ENCODE measurements at places on chromosomes 7 and 10.
A peak's percentile ranks its signal among the peaks of the same experiment; 100 is the strongest.

GRCh38 chr10:59096631-59097030 lies 79.8 kb upstream of the PHYHIPL start:
- DNase-seq = no peak

DNA sequence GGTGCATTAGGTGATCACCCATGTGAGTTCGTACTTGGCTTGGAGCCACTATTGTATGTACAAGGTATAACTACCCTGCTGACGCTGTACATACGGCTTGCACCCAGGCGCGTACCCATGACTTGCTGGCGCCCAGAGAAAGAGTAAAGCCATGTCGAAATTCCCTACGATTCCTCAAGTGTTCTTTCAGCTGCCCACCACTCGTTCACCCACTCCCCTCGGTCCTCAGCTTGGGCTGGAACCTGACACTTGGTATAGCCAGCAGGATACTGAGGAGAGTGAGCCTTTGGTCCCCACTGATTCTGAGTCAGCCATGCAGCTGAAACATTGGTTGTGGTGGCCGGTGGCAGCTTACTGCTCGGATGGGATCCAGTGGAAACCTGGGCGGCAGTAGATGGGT lies 241.5 kb downstream of the CACNA2D1 start:
- DNase-seq = no peak

DNA sequence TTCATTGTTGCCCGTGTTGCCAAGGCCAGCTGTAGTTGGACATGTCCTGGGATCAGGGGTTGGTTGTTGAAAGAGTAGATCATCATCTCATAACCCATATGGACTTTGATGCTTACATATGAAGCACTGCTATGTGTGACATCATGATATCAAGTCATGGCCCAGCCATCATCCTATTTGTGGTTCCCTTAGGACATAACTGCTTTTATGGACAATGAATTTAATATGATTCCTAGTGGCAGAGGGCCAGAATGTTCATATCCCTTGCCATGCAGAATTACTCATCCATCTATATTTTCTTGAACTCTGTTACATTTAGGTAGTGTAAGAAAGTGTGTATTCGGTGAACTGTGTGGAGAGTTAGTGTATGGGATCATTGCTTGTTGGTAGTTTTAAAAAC lies 343.9 kb upstream of the LRGUK start:
- no peak for DNase-seq

GRCh38 chr7:25970911-25971310 lies 181.1 kb upstream of the NFE2L3 start:
- no peak for DNase-seq

DNA sequence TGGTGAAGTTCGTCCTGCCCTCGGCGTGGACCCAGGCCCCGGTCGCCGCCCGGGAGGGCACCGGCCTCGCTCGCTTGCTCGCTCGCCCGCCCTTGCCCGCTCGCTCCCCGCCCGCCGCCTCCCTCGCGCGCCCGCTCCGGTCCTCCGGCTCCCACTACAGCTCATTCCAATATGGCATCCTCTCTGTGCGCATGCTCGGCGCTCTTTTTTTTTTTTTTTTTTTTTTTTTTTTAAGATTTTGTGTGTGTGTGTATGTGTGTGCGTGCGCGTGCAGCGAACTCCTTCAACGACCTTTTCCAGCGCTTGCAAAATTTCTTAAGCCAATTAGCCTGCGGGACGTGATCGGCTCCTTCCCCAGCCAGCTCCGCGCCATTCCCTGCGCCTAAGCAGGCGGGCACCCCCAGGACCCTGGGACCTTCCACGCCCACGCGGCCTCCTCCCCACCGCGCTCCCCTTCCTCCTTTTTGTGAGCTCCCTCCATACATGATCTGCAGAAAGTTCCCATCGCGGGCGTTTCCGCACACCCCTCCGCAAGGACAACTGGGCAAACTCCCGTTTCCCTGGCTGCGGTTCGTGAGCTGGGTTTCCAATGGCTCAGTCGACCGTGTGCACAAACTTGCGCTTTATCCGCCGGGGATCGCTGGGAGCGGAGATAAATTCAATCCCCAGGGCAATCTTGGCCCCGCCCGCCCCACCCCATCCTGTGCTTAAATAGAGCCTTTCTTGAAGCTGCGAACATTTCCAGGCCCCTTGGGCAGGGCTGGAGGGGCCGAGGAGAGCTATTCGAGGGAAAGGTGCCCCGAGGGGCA lies at the start of gene SFMBT2:
TSS of gene SFMBT2 (minus strand) at position 173 of the 809 bp plus-strand sequence. CDS start 29,136 bp downstream, outside the sequence.
- DNase-seq = no peak

DNA sequence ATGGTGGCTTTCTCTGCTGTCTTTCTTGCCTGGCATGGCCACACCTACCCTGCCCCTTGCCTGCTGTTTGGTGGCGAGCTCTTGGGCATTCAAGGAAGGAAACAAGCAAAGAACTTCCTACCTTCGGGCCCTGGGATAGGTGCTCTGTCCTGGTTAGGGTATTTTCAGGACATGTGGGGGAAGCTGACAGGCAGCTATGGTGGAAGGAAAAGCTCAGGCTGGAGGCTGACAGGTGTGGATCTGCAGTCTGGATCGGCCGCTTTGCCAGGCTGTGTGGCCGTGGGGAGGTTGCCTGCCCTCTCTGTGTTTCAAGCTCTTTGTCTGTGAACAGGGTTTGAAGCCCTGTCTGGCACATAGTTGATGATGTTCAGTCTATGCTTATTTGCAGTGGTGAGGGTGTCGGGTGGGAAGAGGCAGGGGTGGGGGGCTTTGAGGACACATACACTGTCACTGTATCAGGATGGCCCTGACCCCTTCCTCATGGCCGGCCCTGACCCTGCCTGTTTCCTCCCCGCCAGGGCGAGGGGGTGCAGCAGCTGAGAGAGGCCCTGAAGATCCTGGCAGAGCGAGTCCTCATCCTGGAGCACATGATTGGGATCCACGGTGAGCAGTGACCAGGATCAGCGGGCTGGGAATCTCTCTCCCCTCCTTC lies 73.7 kb downstream of the MYL10 start:
- DNase-seq = no peak

DNA sequence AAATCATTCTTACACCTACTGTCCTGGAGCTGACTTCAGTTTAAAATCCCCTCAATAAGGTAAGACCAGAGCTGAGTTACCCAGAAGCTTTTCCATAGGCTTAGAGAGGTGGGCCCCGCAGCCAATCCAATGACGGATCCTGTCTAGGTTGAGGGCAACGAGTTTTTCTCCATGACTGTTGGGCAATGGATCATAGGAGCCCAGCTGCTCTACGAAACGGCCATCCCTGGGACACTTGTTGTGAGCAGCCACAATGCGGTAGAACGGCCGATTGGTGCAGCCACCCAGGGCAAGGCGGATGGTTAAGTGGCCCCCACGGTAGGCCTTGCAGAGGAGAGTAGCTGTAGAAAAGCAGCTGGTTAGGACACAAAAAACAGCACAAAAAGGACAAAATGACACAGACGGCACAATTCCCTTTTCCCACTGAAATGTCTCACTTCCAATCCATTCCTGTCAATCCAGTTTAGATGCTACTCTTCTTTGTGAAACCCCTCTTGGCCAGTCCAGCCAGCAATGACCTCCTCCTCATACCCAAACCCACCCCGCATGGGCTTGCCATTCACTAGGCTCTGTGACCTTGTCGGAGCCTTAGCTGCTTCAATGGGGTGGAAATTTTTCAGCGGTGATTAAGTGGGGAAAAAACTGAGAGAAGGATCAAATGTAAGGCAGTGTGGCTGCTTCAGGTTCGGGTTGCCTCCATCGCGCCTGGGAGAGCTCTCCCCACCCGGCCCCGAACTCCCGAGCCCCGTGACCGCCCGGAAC lies 580 bp downstream of the MRPS16 start:
- no peak for DNase-seq

- DNase-seq = no peak
Observed at GRCh38 chr10:44779511-44779910, 131.6 kb upstream of the TMEM72 start.

DNA sequence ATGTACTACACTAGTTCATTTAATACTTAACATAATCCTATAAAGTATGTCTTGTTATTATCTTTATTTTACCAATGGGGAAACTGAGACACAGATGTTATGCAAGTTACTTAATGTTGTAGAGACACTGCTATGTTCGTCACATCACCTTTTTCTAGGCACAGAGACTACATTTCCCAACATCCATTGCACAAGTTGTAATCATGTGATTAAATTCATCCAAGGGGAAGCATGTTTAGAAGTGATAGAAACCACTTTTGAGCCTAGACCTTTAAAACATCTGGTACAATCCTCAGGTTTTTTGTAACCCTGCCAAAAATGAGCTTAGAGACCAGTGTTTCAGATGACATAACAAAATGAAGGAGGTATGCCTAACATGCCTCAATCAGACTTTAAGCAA lies 386.8 kb upstream of the HPS1 start:
- no peak for DNase-seq

GRCh38 chr7:28269700-28270361 lies 89.2 kb upstream of the JAZF1 start:
- DNase-seq = no peak

GRCh38 chr7:100198266-100198665 lies 20.5 kb downstream of the STAG3 start:
- no peak for DNase-seq

DNA sequence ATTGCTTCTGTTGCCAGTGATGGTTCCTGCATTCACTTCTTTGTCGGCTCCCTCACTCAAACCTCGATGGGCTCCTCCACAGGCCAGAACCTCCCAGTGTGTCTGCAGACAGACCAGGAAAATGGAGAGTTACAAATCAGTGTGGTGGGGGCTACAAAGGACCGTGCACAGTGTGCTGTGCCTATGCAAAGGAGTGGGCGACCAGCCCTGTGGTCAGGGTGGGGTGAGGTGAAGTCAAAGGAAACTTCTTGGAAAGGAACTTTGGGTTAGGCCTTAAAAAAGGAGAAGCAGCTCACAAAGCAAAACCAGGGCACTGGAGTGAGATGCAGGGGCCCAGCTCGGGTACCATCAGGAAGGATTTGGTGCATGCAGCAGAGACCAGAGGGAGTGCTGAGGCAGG lies 304.3 kb upstream of the ZMIZ1 start:
- no peak for DNase-seq

DNA sequence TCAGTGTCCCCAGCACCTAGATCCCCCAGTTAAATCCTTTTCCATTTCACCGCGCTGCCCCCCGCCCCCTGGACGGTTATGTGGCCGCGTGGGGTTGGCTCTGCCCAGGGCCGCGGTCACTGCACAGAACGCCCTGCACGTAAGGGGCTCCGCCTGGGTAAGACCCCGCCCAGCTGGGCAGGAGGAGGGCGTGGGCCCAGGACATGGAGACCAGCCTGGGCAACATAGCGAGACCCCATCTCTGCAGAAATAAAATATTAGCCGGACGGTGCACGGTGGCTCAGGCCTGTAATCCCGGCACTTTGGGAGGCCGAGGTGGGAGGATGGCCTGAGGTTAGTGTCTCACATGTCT lies 650 bp upstream of the ZFAND2A start:
- no peak for DNase-seq

DNA sequence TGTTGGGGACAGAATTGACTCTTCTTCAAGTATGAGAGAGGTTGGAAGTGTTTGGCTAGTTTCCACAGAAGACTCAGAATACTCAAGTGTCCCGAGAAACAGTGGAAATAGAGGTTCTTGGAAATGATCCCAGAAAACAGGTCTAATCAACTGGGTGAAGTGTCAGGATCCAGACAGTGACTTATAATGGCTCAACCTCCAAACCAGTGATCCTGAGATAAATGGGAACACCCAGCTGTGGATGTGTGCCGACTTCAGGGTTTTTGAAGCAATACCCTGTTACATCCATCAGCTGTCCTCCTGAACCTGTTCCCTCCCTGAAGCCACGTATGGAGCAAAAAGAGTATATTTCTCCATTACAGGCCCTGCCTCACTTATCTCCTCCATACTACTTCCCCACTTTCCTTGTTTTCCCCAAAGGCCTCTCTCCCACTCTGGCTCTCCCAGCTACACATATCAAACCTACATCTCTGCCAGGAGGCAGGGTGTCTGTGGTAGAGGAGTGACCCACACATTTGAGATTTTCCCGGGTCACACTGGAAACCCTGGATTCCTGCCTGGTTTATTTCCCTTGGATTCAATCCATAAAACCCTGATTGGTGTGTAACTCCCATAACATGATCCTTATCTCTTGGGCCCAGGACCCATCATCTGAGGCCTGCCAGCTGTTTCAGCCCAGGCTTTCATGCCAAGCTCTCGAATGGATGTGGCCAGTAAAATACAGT lies 17.6 kb upstream of the ELOVL3 start:
- DNase-seq = no peak

DNA sequence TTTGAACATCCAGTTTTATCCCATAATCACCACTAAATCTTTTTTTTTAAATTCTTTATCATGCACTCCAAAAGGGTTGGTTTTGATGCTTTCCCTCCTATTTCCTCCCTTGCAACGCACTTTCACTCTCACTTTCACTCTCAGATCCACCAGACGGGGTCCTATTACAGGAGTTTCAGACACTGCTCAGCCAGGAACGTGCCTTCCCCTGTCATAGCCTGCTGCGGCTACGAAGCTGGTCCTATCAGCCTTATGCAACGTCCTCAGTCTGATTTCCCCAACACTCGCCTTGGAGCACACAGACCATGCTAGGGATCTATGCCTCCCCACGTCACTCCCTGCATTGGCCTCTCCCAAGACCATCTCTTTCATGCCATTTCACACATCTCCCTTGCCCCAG lies 23.4 kb downstream of the ZPBP start:
- DNase-seq = no peak

DNA sequence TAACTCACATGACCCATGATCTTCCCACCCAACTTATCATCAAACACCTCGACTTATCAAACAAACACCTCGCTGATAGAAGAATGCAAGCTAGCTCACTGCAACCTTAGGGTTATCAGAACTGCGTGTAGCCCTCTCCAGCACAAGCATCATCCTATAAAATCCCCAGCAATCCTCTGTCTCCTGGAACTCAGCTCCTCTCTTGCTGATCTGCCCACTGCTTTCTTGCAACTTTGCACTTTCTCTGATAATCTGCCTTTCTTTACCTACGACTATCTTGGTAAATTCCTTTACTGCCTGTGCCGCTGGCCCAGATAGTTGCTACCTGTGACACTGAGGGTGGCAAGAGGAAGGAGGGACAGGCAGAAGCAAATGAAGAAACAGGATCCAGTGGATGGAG lies 210.9 kb downstream of the ACTR3B start:
- DNase-seq = no peak

GRCh38 chr7:76386691-76387260 lies 22.7 kb downstream of the SSC4D start:
- DNase-seq = no peak

- peak; percentile 27 for DNase-seq
Observed at GRCh38 chr10:103416436-103417147, 20.2 kb downstream of the PDCD11 start.

- DNase-seq = no peak
Observed at GRCh38 chr10:116704926-116705325, 37.4 kb downstream of the HSPA12A start.

GRCh38 chr10:6040205-6040604 lies 22.0 kb downstream of the IL2RA start:
- DNase-seq = no peak
